ENCODE measurements at places on chromosomes 16 and 17.

DNA sequence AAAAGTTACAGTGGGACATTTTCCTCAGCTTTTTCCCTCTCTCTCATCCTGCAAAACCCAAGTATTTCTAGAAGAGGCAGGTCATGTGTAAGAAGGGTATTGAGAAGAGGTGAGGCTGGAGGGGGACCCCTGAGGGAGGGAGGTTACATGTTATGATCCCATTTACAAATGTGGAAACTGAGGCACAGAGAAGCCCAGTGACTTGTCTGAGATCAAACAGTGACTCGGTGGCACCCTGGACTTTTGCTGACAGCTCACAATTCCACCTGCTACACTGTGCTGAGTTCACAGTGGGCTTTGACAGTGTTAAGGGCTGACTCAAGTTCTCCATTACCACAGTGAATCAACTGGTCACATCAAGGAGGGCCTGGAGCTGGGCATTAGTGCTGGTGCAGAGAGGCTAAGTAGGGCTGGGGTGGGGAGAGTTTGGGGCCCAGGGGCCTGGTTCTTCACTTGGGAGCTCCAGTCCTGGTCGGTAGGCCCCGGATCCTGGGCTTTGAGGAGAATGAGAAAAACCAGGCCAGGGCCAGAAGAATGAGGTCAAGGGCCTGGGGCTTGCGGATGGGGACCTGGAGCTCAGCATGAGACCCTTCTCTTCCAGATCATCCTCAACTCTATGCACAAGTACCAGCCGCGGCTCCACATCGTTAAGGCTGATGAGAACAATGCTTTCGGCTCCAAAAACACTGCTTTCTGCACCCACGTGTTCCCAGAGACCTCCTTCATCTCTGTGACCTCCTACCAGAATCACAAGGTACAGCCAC, 26.0 kb downstream of the TBX4 start:
- DNase-seq = no peak

GRCh38 chr16:30895627-30896260, 670 bp upstream of the CTF1 start:
- no peak for DNase-seq

DNA sequence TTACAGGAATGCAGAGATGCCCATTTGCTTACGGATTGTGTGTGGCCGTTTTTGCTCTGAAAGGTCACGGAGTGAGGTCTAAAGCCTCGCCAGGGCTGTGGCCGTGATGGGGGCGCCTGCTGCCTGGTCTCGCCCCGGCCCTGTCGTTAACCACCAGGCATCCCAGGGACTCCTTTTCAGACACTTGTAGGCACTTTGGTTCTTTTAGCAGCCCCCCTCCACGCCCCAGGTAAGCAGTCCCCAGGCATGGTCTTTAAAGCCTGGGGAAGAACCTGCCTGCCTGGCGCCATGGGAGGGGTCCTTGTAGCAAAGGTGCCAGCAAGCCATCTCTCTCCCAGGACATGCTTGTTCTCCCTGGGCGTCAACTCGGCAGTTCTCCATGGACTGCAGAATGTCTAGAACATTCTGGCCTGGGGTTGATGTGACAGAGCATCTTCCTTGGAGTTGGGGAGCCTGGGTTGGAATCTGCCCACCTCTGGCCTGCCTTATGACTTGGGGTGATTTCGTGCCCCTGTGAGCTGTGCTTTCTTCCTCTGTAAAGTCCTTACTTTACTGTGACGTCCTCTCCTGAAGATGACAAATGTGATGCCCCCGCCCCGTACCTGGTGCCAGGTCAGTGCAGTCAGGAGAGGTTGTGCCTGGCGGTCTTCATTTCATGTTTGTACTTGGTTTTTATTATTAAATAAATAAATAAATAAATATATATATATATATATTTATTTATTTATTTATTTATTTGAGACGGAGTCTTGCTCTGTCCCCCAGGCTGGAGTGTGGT, 5.4 kb downstream of the KCTD5 start:
- DNase-seq = no peak

- no peak for DNase-seq
Observed at GRCh38 chr16:85239239-85239638, 127.0 kb upstream of the CIBAR2 start.

DNA sequence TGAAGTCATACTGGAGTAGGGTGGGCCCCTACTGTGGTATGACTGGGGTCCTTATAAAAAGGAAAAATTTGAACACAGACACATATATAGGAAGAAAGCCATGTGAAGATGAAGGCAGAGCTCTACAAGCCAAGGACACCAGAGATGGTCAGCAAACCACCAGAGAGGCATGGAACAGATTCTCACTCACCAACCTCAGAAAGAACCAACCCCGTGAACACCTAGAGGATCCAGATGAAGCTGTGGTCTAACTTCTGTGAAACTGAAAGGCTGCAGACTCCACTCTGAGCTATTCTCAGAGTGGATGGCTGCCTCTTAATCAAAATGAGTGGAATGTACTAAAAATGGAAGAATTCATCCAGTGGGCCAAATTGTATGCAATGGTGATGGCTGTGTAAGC, 149.6 kb downstream of the ABCA8 start:
- DNase-seq = no peak

- DNase-seq = no peak
Observed at GRCh38 chr16:58198803-58199411, 1.0 kb upstream of the CSNK2A2 start.

DNA sequence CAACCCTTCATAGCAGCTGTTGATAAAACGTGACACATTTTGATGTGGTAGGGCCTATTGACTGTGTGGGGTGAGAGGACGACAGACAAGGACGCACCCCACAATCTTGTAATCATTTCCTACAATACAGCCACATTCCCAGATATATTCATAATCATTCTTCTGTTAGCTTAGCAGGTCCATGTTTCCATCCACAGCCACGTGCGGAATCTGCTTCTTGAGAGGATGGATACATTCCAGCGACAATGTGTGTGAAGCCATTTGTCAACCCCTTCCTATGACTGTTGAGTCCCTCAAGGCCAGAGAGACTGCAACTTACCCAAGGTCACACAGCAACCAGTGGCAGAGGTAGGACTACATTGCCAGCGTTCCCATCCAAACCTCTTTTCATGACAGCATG, 8.7 kb upstream of the COPS3 start:
- no peak for DNase-seq

GRCh38 chr16:17144431-17144830, 326.3 kb downstream of the XYLT1 start:
- DNase-seq = no peak

DNA sequence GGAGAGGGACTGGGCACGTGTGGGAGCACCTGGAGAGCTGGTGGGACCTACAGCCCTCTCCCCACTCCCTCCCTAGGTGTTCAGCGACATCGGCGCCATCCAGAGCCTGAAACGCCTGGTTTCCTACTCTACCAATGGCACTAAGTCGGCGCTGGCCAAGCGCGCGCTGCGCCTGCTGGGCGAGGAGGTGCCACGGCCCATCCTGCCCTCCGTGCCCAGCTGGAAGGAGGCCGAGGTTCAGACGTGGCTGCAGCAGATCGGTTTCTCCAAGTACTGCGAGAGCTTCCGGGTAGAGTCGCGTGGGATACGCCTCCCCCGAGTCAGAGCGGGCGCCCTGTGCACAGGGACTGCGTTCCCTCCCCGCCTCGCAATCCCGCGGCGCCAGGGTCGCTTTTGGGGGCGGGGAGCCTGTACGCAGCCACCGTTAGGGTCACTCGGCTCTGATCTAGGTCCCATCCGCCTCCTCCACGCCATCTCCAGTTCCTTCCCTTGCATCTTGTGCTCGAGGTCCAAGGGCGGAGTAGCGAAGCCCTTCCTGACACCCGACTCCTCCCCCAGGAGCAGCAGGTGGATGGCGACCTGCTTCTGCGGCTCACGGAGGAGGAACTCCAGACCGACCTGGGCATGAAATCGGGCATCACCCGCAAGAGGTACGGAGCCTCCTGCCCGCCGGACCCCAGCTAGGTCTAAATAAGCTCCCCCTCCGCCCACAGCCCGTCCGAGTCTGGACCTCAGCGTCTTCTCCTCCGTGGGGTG, 13.0 kb downstream of the SARM1 start:
- DNase-seq = no peak

DNA sequence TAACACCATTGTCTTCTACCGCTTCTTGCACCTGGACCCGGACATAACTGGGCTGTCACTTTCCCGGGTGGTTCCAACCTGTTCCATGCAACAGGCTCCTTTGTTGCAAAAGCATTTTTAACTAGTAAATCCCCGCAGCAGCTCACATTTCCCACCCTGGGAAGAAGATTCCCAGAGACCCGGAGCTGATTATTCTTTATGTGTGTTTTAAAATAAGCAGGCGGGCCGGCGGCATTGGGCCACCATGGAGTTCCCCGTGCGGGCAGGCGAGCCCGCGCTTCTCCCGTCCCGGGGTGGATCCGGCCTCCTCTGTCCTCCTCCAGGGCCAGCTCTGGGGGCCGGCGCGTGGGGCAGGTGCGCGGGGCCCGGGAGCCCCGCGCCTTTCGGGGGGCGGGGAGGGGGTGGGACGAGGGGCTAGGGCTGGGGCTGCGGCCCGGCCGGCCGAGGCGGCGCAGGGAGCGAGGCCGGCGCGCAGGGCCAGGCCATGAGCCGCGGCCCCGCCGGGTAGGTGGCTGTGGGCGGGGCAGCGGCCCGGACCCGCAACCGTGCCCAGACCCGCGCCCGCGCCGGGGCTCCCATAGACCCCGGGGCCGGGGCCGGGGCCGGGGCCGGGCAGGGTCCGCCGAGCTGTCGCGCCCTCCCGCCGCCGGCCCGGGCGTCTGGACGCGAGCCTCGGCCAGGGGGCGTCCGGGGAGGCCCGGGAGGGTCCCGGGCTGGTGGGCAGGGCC, 1.7 kb downstream of the CRAMP1 start:
- peak; percentile 64 for DNase-seq

DNA sequence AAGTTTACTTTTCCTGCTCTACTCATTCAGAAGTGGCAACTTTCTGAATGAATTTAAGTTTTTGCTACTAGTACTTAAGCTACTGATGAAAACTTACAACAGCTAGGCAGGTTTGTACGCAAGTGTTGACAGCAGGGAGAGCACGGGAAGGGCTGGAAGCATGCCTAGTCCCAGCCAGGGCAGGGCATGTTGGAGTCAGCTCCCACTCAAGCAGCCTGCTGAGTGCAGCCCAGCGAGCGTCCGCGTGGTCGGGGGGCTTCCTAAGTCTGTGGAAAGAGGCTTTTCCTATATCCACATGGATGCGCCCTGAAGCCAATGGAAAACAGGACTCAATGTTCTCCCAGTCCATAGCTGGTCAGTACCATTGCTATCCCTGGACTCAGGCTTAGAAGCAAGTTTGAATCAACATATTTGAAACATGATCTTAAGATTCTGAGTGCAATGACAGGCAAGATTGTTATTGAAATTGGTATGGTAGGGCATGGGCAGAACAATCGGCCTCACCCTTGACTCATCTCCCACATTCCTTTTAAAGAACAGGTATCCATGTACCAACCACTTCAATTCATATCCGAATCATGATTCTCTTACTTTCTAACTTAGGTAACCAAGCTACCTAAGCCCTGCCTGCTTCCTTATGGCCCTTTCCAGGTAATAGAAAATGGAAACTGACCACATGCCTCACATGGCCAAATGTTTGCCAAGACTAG, 22.5 kb downstream of the CYB5D2 start:
- no peak for DNase-seq

DNA sequence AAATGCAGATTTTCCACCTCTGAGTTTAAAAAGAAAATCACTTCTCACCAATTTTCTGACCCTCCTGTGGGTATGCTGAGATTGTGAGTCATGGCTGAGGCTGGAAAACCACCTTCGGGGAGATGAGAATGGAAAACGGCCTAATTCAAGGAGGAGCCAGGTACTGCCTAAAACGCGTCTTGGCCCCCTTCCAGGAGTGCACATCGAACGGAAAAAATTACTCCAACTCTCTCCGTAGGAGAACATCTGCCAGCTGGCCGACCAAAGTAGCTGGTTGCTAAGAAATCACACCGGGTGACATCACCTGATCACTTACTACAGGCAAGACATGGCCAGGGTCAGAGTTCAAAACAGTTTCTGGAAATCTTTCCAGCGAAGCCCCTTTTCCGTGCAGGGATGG, 107.6 kb downstream of the ZNF423 start:
- DNase-seq = no peak

DNA sequence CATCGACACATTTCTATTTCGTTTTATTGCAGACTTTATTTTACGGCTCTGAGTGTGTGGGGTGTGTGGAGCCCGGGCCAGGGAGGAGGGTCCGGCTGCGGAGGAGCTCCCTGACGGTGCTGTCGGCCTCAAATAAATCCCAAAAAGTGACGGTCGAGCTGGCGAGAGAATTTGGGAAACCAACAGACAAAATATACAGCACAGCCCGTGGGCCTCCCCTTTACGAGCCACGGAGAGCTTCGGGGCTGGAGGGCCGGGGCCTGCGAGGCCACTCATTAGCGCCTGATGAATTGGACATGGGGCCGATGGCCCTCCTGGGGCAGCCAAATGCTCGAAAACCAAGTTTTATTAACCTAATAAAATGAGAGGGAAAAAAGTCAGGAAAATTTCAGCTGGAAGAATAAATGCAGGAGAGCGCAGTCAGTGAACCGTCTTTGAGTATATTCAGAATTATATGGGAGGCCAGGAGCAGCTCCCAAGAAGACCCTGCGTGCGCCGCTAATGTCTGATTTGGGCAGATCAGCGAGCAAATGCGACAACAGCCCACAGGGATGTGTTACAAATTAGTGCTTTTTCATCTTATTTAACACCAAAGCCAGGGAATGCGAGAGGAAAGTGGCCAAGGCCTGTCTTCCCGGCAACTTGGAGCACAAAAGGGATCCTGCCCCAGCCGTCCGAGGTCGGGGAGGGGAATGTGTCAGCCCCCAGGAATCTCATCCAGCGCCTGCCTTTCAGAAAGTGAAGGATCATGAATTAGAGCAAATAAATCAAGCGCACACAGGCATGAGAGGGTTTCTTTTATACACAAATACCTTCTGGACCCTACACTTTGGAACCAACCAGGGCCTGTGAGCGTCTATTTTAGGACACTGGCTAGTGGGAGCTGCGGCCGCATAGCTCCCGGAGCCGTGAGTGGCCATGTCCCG, 249.1 kb downstream of the C16orf95 start:
- DNase-seq = no peak

- DNase-seq = no peak
Observed at GRCh38 chr16:57534881-57535658, 1.3 kb downstream of the CCDC102A start.

DNA sequence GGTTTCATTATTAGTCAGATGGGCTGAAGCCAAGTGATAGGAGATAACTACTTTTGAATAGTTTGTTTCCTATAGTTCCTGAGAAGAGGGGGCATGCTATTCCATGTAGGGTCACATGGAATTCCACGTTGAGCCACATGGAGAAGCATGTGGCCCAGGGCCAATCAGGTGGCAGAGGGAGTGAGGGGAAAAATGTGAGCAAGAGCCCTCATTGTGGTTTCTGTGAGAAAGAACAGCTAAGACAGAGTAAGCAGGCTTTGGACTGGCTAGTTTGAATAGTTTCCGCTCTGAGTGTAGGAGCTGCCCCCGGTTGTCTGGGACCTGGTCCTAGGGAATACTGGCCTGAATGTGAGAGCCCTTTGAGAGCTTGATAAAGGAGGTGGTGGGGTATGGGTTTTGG, 69.9 kb upstream of the CNTNAP4 start:
- no peak for DNase-seq

DNA sequence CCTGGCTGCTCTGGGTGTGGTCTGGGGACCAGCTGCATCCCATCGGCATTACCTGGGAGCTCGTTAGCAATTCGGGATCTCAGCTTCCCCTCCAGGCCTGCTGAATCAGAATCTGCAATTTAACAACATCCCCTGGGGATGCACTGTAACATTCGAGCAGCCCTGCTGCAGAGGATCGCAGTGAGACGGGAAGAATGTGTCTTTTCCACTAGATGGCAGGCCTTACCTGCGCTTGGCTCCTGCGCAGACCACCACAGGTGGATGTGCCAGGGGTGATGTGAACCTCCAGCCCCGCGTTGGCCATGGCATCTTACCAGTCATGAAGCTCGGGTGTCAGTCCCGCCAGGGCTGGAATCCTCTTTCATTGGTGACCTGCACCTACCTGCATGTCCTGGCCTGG, 209.9 kb downstream of the PRKCB start:
- DNase-seq = no peak
